ENCODE measurements at places on chromosomes 7 and 10.

- DNase-seq = no peak
Observed at GRCh38 chr10:48792121-48792520, 107.4 kb downstream of the WDFY4 start.

- DNase-seq = no peak
Observed at GRCh38 chr10:54983255-54983654, 182.2 kb upstream of the PCDH15 start.

DNA sequence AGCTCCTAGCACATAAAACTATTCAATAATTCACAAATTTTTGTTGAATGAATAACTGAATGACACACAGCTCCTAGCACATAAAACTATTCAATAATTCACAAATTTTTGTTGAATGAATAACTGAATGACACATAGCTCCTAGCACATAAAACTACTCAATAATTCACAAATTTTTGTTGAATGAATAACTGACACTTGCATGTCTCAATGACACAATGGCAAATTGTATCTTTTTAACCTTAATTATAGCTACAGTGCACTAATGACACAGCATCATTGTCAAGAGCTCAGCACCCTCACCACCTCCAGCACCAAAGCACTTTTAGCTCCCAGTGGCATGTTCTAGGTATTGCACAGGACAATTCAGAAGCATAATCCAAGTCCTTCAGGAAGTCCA, 131.6 kb downstream of the PDE1C start:
- no peak for DNase-seq

GRCh38 chr10:716821-717220, 27.4 kb upstream of the DIP2C start:
- DNase-seq = no peak

GRCh38 chr10:110035070-110035921, 27.5 kb downstream of the ADD3 start:
- no peak for DNase-seq

GRCh38 chr7:45893374-45893995, 5.2 kb downstream of the IGFBP1 start:
- DNase-seq = no peak

DNA sequence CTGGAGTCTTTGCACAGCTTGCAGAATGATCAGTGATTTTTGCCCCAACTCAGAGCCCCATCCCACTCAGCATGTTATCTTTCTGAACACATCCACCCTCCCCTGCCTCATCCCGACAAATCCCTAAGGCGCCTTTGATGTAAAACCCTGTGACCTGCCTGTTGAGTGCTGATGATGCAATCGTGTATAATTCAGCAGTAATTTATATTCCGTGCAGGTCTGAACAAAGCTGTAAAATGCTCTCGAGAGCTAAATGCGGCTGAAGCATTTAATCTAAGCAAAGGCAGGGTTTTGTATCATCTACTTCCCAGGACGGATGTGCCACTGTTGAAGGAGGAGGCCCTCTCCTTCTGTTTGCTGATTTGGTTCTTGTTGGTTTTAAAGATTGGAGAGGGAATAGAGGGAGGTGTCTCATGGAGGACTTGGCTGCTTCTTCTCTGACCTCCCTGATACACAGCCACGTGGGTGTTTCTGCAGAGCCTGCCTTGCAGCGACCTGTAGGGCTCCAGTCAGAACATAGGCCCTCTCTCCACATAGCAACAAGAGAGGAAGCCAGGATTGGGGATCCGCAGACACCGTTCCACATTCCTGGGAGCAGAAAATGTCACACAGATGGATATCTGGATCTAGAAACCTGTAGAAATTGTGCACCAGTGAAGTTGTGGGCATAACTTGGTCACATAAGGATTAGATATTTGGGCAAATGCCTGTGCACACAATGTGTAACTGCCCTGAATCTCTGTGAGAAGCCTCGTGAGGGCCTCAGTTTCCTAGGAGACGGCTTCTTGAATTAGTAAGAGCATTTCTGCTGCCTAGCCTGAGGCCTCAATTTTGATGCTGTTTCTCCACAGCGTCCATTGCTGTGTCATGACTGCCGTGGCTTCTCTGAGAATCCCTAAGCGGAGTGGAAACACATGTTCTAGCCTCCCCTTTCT, 90.2 kb upstream of the AGK start:
- no peak for DNase-seq

DNA sequence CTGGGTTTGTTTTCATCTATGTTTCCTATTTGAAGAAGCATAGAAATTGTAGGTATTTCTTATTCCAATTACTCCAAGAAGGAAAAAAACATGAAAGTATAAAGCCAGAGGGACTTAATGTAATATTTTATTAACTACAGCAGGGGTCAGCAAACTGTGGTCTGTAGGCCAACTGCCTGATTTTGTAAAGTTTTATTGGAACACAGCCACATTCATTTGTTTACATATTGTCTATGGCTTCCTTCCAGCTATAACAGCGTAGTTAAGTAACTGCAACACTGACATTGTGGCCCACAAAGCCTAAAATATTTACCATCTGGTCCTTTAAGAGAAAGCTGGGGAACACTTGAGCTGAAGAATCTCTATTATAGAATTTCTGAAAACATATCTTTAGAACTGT, 306.2 kb downstream of the BICC1 start:
- no peak for DNase-seq

- peak; percentile 62 for DNase-seq
Observed at GRCh38 chr7:130957137-130957513, 223.1 kb upstream of the KLF14 start.

GRCh38 chr7:141181812-141182211, 107.9 kb downstream of the TMEM178B start:
- DNase-seq = no peak

GRCh38 chr10:5504146-5505072, 5.0 kb upstream of the CALML5 start:
- DNase-seq = no peak

DNA sequence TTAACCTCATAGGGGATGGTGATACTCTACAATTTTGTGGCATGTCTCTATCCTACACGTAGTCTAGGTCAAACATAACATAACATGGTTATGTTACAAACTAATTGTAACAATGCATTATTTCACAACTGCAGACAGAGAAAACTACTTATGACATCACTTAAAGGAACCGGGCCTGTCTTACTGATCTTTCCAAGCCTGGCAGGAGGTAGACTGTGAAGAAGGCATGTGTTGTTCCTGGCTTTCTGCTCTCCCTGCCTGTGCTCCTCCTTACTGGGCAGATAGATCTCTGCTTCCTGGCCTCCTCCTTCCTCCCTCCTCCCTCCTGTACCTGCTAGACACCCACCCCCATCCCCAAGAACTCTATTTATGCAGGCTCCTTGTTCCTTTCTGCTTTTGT, 5.4 kb downstream of the CACNB2 start:
- no peak for DNase-seq

GRCh38 chr7:116984917-116985316, 31.6 kb downstream of the ST7 start:
- peak; percentile 56 for DNase-seq

GRCh38 chr10:14737808-14738545, 36.7 kb downstream of the FAM107B start:
- no peak for DNase-seq

GRCh38 chr10:97144297-97144696, 41.5 kb downstream of the SLIT1 start:
- no peak for DNase-seq

DNA sequence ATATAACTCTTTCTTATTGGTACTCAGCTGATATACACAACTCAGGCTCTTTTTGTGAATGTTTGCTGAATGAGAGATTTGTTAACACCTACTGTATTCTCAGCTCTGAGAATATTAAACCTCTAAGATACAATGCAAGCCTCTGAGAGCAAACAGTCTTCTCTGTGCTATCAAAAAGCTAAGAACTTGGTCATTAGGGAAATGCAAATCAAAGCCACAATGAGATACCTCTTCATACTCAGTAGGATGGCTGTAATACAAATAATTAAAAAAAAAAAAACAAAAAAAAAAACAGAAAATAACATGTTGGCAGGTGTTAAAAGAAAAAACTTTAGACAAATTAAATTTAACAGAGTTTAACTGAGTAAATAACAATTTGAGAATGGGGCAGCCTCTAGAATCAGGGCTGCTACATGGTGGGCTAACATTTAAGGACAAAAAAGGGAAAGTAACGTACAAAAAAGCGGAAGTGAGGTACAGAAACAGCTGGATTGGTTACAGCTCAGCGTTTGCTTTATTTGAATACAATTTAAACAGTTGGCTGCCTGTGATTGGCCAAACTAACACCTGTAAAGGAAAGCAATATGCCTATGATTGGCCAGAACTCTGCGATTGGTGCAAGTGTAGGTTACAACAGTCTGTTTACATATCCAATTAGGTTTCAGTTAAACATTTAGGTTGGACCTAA, 14.8 kb upstream of the MTURN start:
- DNase-seq = no peak

GRCh38 chr10:129710510-129710847, 243.4 kb downstream of the MGMT start:
- DNase-seq = no peak

DNA sequence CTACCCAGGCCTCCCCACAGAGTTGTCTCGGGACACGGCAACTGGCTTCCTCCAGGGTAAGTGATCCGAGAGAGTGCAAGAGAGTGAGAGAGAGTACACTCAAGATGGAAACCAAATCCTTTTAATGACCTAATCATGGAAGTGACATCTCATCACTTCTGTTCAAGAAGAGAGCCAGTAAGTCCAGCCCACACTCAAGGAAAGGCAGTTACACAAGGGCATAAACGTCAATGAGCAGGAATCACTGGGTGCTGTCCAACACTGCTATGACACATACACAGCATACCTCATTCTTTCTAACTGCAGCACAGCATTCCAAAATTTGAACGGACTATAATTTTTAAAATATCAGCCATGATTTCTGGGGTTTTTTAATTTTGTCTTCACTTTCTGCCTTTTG, 29.3 kb upstream of the OSBPL3 start:
- no peak for DNase-seq

- no peak for DNase-seq
Observed at GRCh38 chr10:57979956-57980355, 287.7 kb downstream of the IPMK start.

GRCh38 chr10:76114581-76115001, 683.2 kb downstream of the LRMDA start:
- DNase-seq = no peak

DNA sequence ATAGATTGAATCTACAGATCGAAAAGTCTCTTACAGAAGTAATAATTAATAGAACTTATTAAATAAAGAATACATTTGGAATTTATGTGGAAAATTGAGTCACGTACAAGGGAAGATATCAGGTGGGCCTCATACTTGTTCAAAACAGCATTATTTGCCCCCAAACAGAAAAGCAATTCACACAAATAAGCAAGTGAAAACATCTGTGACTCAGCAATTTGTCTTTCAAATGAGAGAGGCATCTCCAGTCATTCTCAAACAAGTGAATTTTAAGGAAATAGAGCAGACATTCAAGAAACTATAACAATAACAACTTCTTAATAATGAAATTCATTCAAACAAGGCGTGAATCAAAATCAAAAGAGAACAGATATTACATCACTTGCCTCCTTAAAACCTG, 50.1 kb downstream of the SEMA3A start:
- DNase-seq = no peak

GRCh38 chr7:83996879-83997278, 197.7 kb downstream of the SEMA3A start:
- DNase-seq = no peak

GRCh38 chr10:88971221-88972061, 18.9 kb upstream of the ACTA2 start:
- no peak for DNase-seq

DNA sequence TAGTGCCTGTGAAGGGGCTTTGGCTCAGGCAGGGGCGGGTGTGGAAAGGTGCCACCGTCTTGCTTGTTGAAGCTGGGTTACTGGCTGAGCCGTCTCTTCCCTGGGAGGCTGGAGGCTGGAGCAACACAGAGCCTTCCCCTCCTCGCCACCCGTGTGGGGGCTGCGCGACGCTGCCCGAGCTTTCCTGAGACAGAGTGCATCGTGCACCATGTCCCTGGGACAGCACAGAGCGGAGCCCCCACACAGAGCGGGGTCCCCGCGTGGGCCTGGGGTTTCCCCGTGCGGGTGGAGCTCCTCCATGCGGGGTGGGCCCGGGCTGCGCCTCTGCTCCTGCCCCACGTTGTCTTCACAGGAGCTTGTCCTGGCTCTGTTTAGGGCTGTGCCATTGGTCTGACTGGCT, 69.9 kb downstream of the INPP5A start:
- no peak for DNase-seq

- DNase-seq = no peak
Observed at GRCh38 chr10:24603333-24603732, 120.4 kb downstream of the ARHGAP21 start.

GRCh38 chr7:44965937-44966730, 12.7 kb downstream of the MYO1G start:
- no peak for DNase-seq

DNA sequence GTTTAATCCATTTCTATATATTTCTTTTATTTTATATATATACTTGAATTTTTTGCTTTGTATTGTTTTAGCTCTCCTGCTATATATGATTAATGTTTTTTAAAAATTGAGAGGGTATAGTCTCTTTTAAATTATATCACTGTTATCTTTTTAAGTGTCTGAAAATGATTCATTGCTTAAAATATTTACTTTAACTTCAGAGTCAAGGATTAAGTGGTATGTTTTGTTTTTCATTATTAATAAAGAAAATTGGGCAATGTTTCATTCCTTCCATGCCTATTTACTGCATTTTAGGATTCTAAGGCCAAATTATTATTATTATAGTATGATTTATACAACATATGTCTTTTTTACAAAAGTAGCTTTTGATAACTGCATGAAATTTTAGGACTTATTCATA, 67.2 kb upstream of the THSD7A start:
- DNase-seq = no peak

GRCh38 chr7:107147464-107148393, 21.1 kb upstream of the HBP1 start:
- peak; percentile 54 for DNase-seq

- DNase-seq = no peak
Observed at GRCh38 chr10:127534074-127534473, 15.0 kb upstream of the NPS start.

DNA sequence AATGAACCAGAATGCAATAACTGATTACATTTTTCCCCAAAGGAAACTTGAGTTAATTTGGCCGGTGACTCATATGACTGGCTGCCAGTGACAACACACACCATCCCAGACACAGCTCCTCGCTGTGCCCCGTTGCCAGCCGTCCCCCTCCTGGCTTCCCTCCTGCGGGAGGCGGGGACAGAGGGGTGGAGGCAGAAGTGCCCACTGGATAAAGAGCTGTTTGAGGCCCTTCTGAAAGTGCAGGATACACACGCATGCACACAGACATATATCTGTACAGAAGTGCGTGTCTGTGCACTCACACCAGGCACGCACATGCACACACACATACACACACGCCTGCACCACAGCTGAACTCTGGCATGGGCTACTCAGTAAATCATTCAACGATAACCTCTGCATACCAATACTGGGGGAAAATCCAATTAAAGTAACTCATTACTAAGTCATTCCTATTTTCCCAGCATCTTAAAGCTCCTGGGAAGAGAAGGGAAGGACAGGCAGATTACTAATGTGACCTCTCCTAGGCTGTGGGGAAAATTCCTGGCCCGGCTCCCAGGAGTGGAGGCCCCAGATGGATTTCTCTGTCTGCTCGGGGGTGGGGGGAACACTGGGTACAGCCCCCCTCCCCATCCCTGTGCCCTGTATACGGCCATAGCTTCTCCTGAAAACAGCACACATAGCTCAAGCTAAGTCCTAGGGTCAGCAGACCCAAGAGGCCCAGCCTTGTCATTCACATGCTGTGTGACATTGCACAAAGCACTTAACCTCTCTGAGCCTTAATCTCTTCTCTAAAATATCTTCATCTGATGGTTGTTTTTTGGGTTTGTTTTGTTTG, 52.3 kb upstream of the MYL10 start:
- DNase-seq = no peak
